ENCODE measurements at places on chromosomes 12 and 14.

- no peak for DNase-seq
Observed at GRCh38 chr12:46965880-46966279, 113.5 kb upstream of the PCED1B start.

GRCh38 chr12:64825143-64826021 is 935 bp downstream of the TBC1D30 start:
- peak; percentile 31 for DNase-seq

GRCh38 chr12:62075870-62076269 is 184.3 kb upstream of the USP15 start:
- DNase-seq = no peak

DNA sequence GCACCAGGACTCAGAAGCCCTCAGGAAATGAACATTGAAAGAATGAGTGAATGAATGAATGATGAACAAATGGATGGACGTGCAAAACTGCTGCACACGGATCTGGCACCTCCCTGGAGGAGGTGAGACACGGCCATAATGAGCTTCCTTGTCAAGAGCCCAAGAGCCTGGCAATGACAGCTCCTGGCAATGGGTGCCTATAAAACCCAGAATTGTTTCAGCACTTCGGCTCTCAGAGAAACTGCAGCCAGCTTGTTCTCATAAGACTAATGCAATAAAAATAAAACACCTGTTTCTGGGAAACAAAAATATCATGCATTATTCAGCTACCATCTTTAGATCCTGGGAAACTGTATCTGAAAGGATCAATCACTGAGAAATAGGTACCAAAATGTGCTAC is 200.5 kb upstream of the SFSWAP start:
- no peak for DNase-seq

DNA sequence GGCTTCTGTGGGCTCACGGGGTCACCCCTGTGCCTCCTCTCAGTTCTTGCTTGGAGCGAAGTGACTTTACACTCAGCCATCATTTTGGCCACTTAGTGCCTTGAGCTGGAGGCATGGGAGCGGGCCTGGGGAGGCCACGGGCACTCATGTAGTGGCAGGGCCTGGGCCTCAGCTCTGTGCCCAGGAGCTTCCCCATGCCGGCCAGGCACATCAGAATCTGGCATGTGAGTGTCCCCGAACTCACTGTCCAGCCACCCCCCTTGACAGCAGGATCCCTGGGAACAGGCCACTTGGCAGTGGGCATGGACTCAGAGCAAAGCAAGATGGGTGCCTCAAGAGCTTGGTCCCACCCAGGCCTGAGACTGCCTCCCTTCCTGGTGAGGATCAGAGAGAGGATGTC is 29.5 kb downstream of the DDX51 start:
- DNase-seq = no peak

- DNase-seq = no peak
Observed at GRCh38 chr12:131528144-131528543, 182.7 kb upstream of the SFSWAP start.

DNA sequence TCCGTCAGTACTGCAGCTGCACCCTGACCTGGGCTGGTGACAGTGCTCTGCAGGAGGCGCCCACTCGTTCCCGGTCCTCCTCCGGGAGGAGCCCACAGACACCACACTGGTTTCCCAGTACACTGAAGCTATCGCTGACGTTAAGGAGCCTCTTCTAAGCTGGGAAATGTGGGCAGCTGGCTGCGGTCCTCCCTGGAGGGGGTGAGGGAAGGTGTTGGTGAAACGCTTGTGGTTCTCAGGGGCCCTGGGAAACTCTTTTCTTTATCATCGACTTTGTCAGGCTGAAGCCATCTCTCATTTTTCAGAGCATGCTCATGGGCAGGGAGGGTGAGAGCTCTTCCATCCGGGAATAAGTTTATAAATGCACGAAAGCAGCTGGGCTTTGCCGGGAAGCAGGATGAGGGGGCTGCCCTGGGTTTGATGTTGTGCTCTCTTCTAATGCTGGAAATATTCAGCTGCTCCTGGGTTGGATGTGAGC is 176.0 kb downstream of the CHST11 start:
- peak; percentile 38 for DNase-seq

DNA sequence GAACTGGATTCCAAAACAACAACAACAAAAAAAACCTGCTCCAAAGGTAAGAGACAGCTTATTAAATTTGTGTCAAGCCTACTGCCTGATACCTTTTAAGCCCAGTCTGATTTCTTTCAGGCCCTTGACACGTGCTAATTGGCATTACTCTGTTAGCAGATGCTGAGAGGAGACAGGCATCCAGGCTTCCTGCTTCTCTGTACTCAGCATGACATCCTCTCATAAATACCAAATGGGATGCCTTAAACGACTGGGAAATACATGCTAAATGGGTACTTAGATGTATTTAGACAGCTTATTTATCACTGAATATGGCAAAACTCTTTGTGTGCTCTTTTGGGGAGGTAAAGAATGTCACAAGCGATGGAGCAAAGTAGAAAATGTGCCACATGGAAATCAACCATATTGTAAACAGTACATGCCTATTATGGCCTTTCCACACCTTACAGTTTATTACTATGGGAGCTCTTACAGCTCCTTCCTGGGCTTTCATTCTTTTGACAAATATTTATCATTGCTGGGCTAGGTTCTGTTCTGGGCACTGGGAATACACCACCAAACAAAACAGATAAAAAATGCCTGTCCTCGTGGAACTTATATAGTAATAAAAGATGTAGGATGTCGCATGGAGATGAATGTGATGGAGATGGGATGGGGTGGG is 11.5 kb upstream of the PCED1B start:
- no peak for DNase-seq

GRCh38 chr14:74956027-74956279 is 556 bp upstream of the PGF start:
- no peak for DNase-seq

DNA sequence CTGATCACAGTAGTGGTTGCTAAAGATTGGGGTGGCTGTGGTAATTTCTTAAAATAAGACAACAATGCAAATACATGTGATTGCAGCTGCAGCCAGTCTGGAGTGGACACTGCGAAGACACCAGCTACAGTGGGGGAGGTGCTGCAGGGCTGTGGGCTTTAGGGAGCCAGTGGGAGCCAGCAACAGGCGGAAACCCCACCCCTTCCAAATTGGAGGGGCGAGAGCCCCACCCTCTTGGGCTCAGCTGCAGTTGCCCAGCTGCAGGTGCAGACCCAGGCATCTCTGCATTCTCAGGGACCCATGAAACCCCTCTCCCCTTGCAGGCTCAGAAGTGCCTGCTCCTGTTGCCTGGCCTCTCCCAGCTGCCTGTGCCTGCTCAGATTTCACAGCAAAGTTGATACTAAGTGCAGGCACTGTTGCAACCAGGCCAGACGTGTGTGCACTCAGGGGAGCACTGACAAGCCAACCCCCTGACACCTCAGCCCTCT is 104.8 kb downstream of the MYF5 start:
- no peak for DNase-seq

GRCh38 chr14:94052662-94053061 is 26.5 kb downstream of the OTUB2 start:
- peak; percentile 11 for DNase-seq

GRCh38 chr12:46699986-46700385 is 125.8 kb downstream of the SLC38A4 start:
- DNase-seq = no peak

- no peak for DNase-seq
Observed at GRCh38 chr14:104220215-104221070, 82.1 kb downstream of the KIF26A start.

GRCh38 chr14:24673534-24674203 is 39.7 kb upstream of the GZMB start:
- DNase-seq = peak; percentile 78

DNA sequence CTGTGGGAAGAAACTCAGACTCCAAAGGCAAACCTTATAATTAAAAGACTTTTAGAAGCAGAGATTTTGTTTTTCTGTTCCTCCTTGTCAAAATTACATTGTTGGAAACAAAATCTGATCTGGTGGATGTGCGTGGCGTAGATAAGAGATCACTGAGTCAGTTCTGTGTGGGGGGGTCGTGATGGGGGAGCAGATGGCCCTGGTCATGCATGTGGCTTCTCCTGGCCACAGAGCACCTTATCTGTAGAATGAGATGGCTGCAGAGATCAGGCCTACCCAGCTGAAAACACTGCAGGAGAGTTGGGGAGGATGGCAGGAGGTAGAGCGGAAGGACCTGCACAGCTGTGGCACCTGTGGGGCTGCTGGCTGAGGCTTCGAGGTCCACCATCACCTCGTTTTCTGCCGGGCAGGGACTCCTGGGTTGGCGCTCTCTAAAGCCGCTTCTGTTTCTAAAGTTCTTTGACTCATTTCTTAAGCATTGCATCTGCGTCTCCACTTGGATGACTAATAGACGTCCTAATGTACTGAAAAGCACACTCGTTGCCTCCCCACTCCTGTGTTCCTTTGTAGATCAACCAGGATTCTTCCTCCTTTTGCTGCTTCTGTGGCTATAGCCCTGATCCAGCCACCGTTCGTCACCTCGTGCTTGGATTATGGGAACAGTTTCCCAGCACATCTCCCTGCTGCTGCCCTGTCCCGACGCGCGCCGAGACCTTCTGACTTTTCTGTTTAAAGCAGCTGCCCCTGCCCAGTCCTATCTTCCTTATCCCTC is 93.4 kb downstream of the TSPAN9 start:
- DNase-seq = no peak

- no peak for DNase-seq
Observed at GRCh38 chr14:64730061-64730440, 25.8 kb downstream of the PLEKHG3 start.

GRCh38 chr12:114403690-114404066 is 2.3 kb downstream of the TBX5 start:
- no peak for DNase-seq

- DNase-seq = no peak
Observed at GRCh38 chr12:69243099-69244084, 4.0 kb downstream of the CPSF6 start.

All from activated T-cell treated with anti-CD3 and anti-CD28 coated beads, Interleukin-2, amount 50 U/mL, for 48 hours (primary cell).